ENCODE measurements at places on chromosomes 5 and 9.

GRCh38 chr5:32100230-32100629 is 73.9 kb downstream of the GOLPH3 start:
- DNase-seq, result no peak

GRCh38 chr9:99833735-99834134 is 12.1 kb downstream of the NR4A3 start:
- DNase-seq, result no peak

GRCh38 chr9:128163523-128164306 is 3.6 kb downstream of the BBLN start:
- DNase-seq, result no peak

- DNase-seq, result no peak
Observed at GRCh38 chr9:137919649-137920141, 42.1 kb downstream of the CACNA1B start.

GRCh38 chr9:114968671-114969070 is 38.3 kb upstream of the TNFSF8 start:
- no peak for DNase-seq

GRCh38 chr9:8686516-8686915 is 886.9 kb upstream of the DMAC1 start:
- no peak for DNase-seq

GRCh38 chr5:69502767-69503488 is 10.3 kb downstream of the OCLN start:
- DNase-seq, result no peak

- DNase-seq, result no peak
Observed at GRCh38 chr5:123012321-123012720, 24.2 kb downstream of the PPIC start.

- no peak for DNase-seq
Observed at GRCh38 chr5:139148306-139148705, 49.9 kb downstream of the SIL1 start.

DNA sequence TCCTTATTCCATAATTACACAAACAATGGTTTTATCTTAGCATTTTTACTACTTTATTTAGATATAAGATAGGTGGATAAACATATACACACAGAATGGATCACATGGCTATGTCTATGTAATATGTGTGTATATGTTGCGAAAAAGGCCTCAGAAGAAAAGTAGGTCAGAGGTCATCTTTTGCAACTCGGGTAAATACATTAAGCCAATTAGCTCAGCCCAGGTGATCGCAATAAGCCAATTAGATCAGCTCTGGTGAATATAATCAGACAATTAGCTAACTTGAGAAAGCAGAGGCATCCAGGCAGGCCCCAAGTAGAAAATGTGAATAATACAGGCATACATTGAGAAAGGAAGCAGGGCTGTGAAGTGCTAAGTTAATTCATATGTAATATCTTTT is 24.3 kb downstream of the SLCO4C1 start:
- DNase-seq, result no peak

- no peak for DNase-seq
Observed at GRCh38 chr9:13505797-13506196, 226.3 kb upstream of the MPDZ start.
